ENCODE measurements at places on chromosomes 4 and X.

DNA sequence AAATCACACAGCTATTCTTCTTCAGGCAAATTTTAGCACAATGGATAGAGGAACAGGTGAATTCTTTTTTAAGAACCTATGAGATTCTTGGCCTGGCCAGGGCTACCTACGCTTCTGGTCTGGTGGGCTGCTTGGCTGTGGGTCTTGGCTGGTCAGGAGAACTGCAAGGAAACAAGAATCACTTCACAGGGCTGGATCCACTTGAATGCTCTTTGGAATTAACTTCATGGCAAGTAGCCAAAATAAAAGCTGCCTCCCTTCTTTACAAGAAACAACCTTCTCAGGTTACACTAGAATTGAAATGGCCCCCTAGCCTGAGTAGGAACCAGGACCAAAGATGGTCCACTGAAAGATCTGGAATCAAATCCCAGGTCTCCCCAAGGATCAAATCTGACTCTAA lies 519.1 kb downstream of the IQCM start:
- DNase-seq: no peak

DNA sequence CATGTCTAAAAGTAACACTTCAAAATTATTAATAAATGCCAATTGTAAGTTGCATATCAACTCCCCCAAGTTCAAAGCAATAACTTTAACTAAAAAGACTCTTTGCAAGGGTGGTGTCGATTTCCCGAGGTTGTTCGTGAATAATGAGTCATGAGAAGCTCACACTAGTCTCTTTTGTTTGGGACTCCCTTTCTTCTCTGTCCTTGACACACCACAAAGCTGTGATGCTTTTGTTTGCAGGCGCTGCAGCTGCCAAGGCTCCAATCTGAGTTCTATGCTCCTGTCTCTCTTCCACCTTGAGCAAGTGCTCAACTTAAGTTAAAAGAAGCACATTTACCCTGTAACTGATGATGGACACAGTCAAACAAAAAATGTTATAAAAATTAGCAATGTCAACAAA lies 65.9 kb downstream of the FAT1 start:
- DNase-seq: peak; percentile 46

DNA sequence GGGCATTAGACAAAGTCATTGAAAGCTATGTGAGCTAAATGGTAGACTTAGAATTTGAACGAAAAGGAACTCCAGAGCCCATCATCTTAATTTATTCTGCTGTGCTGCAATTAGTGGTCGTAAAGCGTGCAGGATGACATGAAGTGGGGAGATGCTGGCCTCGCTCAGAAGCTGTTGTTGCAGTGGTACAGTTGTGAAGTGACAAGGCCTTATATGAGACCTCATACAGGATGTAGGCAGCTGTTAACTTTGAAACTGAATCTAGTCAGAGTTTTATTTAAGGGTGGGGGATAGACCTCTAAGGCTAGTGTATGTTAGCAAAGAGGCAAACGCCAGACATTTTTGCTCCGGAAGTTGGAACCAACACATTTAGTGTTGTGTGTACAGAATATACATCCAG lies 13.4 kb downstream of the KLF3 start:
- DNase-seq: no peak

DNA sequence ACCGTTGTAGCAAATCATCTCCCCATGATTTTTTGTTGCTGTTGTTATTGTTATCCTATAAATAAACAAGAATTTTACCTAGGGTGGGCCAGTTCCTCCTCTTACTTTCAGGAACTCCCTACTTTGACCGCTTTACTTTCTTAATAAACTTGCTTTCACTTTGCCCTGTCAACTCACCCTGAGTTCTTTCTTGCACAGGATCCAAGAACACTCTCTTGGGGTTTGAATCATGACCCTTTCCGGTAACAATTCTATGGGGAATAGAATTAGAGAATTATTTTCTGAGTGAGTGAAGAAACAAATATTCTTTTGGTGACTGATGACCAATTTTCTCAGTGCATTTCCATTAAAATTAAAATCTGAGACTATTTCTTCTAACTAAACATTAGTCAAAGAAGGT lies 584.0 kb upstream of the TENM3 start:
- DNase-seq: no peak

GRCh38 chr4:145954924-145955339 lies 16.3 kb upstream of the ZNF827 start:
- DNase-seq: no peak

DNA sequence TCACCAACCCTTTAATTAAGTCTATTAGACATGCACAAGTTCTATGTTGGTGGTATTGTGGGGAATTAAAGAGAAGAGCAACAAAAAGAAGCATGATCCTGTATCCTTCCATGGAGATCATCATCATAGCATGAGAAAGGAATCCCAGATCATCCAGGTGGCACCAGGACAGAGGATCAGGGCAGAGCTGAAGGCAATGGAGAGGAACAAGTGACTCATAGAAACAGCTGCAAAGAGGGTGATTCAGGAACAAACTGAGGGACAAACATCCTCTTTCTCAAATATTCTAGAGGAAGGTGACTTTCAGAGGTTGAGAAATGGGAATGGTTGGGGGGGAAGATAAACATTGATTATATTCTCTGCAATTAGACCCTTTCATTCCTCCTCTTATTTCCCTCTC lies 105.5 kb upstream of the OTUD4 start:
- no peak for DNase-seq

DNA sequence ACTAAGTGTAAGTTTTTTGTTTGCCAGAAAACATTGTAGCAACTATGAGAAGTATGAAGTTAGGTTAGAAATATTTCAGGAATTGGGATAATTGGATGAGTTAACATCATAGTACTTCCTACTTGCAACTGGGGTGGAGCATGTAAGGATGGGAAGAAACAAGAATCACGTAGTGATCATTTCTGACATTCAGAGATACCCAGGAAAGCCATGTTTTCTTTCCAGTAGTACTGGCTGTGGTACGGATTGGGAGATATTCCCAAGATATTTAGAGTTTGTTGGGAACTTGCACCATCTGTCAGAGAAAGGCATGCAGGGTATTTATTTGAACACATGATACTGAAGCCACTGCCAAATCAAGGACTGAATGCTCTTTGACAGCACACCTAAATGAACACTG lies 87.6 kb upstream of the SLC4A4 start:
- DNase-seq: no peak

DNA sequence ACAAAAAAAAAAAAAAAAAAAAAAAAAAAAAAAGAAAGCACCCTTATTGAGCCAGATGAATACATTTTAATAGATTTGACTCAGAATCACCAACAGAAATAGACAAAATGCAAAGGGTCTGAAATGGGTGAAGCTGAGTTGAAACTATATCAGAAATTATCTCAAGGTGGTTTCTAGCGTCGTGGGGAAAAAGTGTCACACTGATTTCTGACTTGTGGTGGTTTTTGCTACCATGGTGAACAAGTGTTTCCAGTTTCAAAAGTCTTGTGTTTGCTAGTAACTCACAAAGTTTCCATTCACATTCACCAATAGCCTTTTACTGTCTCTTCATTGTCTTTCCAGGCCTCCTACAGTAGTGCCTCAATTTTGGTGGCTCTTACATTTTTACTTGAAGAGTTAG lies 135.5 kb downstream of the ARHGAP24 start:
- no peak for DNase-seq

DNA sequence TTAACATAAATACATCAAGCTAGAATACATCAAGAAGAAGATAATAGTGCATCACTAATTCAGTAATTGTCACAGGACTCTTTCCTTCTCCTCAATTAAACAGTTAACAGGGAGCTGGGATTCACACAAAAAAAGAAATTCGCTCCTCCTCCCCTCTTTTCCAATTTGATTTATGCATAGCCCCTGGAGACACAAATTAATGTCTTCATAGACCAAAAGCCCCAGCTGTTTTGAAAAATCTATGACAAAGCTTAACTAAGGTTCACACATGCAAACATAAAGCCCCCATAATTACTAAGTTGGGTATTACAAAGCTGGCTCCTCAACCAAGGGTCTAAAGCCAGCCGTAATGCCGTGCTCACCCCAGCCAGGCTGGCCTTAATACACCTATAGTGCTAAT lies 61.2 kb downstream of the ENOX2 start:
- no peak for DNase-seq

DNA sequence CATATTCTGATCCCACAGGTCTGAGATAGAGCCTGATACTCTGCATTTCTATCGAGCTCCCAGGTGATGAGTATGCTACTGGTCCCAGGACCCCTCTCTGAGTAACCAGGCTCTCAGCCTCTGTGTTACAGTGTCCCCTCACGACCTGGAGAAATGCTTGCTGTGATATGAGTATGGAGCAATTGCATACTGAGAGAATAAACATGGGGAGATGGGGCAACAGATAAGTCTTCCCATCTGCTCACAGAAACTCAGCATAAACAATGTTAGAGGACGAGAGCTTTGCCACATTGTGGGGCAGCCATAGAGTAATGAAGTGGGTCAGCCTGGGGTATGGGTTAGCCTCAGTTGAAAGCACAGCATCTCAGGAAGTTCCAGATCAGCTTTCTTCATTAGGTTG lies 82.6 kb upstream of the HS3ST1 start:
- DNase-seq: no peak

DNA sequence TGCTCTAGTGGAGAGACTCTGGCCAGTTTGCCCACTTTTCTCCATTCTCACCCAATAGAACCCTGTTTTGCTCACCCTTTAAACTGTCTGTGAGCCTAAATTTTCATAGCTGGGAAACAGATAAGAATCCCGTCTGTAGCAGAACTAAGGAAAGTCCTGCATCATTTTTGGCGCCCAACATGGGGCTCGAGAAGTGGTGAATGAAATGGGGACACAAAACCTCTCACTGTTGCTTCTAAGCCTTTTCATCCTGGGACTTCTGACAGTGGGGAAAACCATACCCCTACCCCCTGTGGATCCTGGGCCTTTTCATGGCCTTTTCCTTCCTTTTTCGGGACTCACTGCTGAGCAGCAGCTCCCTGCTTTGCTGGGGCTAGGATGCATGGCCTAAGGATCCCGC lies 189.9 kb downstream of the INPP4B start:
- DNase-seq: no peak

- peak; percentile 38 for DNase-seq
Measured at GRCh38 chrX:134520860-134521390, 61.0 kb downstream of the HPRT1 start.

All from DMS153 (cell line).